ENCODE measurements at places on chromosomes 5 and 9.

- DNase-seq, result no peak
Measured at GRCh38 chr9:92763721-92764380, 782 bp downstream of the BICD2 start.

DNA sequence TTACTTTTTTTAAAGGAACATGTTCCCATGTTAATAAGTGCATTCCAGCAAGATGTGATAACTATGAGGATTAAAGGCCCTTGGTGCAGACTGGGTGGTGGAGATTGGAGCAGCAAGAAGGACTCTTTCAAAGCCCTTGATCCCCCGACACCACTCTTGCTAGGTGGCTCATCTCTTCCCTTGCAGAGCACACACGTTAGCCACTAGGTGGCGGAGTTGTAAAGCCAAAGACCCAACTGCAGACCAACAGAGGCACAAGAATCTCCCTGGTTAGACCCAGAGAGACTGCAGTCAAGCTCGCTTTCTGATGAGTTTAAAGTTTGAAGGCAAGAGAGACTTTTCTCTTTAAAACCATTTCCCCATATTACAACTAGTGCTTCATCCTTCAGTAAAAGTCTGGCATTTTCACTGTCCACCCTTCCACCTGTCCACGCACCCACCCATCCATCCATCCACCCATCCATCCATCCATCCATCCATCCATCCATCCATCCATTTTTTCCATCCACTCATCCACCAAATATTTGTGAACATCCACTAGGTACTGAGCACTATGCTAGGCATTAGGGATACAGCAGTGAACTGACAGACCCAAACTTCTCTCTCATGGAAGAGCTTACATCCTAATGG, 226.9 kb downstream of the MSX2 start:
- no peak for DNase-seq

DNA sequence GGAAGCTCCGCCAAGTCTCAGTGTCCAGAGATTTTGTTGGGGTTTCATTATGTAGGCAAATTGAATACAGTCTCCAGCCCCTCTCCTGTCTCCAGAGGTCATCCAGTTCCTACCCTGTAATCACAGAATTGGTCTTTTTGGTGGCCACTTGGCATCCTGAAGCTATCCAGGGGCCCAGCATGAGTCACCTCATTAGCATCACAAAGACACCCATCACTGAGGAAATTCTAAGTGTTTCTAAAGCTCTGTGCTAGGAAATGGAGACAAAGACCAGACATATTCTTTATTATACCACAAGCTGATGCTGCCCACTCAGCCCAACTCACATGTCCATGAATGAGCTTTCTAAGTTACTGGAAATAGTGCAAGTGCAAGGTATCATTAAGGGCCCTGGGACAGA, 229.9 kb downstream of the DOCK8 start:
- DNase-seq, result no peak

DNA sequence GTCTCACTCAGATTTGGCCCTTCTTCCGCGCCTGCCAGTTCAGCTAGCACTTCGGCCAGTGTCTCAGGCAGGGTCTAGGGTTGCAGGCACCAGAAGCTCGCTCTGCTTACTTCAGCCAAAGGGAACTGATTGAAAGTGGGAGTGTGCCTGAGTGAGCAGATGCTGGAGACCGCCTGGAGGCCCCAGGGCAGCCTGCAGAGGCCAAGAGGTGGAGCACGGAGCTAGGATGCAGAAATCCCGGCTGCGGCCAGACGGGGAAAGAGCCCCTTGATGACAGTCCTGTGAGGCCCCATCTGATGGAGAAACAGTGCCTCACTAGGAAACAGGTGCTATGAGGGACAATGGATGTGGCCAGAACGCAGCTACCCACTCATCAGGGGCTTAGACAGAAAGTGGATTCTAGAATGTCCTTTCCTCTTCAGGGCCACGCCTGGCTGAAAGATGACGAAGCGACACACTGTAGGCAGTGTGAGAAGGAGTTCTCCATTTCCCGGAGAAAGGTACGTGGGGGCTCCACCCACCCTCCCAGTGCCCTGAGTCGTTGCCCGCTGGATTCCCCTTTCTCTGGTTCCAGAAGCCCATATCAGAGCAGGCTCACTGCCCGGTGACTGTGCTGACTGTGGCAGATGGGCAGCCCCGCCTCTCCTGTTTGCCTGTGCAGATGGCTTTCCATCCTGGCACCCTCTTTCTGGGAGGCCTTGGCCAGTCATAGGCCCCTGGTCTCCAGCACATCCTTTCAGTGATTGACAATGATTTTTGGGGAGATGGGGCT, 16.1 kb downstream of the HNRNPH1 start:
- DNase-seq, result no peak

Measured in omental fat pad (tissue), 4 donors.